GM23248 (cell line): ENCODE measurements at places on chromosomes 4 and X.
A peak's percentile ranks its signal among the peaks of the same experiment; 100 is the strongest.

DNA sequence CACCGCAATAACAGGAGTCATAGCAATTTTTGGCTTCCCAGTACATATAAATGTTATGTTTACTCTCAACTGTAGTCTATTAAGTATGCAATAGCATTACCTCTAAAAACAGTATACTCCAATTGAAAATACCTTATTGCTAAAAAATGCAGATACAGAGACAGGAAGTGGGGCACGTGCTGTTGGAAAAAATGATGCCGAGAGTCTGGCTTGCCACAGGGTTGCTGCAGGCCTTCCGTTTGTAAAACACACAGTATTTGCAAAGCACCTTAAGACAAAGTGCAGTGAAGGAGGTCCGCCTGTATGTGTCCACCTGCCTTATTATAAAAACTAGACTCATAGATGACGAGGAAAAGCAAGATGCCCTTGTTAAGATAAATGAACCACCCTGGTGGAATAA lies 23.5 kb downstream of the CD99 start:
- DNase-seq, result no peak

- DNase-seq, result no peak
Measured at GRCh38 chr4:180792541-180792940, 1450.7 kb upstream of the TENM3 start.

- DNase-seq, result no peak
Measured at GRCh38 chr4:168538632-168539031, 41.8 kb downstream of the PALLD start.

DNA sequence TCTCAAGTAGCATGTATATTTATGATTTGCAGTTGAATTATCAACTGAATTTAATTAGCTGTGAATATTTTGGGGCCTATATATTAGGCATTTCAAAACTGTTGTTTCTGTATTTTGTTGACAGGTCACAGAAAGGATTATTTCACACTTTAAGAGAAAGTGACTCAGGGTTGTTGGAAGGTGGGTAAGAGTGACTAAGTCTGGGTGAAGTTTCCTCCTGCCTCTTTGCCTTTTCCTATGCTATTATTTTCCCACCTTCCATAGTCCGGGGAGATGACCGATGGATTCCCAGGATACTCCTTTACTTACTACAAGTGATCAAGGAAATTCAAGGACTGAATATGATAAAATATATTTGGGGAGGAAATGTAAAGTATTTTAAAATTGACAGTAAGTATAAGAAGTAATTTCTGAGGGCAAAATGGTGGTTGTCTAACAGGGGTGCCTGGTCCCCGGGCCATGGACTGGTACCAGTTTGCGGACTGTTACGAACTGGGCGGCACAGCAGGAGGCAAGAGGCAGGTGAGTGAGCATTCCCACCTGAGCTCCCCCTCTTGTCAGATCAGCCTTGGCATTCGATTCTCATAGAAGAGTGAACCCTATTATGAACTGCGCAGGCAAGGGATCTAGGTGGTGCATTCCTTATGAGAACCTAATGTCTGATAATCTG lies 175.5 kb upstream of the GPRIN3 start:
- DNase-seq, result peak; percentile 64

DNA sequence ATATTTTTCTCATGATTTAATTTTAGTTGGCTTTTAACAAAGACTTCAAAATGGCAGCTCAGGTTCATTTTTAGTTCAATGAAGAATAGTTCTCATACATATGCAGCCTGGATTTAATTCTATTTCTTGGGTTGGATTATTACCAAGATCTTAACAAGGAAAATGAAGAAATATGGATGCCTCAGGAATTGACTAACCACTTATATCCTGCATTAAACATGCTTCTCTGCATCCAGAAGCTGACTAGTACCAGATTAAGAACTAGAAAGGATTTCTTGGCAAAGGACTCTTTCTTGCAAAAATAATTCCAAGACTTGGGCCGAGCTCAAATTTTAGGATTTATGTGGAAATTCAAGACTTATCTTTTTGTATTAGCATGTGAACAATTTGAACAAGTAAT lies 5.6 kb upstream of the KLHL2 start:
- DNase-seq, result peak; percentile 66
